Right lung (tissue), 10 donors: ENCODE measurements at places on chromosomes 7 and 10. TPM values are rescaled to one million over a fixed set of nuclear protein-coding genes. Genes with fewer than 3 reads are reported as not detected.

DNA sequence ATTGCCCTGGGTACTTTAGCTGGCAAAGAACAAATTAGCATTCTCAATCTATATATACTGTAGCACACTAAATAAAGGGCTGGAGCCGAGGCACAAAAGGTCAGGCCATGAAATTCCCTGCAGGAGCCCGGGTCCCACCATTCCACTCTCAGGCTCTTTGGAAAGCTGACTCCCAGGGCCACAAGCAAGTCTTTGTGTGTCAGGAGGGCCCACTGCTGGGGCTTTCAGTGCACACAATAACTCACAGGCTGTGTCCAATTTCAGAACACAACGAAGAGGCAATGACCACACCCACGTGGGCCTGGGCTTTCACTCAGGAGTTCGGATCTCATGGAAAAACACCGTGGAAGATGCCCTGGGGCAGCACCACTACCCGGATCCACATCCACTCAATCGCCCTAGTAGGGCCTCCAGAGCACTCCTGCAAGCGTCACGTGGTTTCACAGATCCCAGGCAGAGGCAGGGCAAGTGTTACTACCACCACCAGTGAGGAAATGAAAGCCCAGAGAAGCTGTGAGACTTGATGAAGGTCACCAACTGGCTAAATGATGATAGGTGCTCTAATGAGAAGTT, 60.3 kb downstream of the COBL start:
- no peak for DNase-seq

GRCh38 chr10:123154711-123155505, 706 bp downstream of the BUB3 start:
- no peak for DNase-seq

The LRRD1 gene
- polyA plus RNA-seq = 0.39 TPM

DNA sequence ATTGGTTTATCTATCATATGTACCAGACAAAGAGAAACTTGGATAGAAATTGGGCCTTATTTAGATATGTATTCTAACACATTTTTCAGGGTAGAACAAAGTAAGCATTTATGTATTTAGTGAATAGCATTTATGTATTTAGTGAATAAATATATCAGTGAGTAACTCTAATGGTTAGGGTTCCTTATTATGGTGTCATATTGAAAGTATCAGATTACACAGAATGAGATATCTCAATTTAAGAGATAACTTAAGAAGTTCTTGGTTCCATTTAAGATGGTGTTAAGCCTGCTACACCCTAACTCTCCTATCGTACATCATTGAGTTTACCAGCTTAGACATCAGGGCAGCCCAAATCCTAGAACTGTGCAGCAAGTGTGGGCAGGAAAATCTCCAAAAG, 35.9 kb upstream of the DMTF1 start:
- DNase-seq = no peak

The NPFFR1 gene
- 0.28 TPM for polyA plus RNA-seq

DNA sequence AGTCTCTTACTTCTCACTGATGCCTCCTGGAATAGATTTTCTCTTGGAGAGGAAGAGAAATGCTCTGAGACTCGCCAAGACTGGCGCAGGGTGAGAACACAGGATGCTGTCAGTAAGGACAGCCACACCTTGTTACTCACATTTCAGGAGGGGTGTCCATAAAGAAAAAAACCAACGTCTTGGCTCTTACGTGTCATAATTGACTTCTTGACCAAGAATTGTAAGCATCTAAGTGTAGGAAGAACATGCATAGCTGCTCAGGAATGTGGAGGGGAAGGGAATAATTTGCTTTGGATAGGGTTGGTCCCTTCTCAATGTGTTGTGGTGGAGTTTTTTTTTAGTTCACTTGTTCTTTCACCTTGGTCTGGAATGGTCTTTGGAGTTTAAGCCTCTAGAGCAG, 43.8 kb upstream of the ZNF438 start:
- DNase-seq = peak; percentile 20

DNA sequence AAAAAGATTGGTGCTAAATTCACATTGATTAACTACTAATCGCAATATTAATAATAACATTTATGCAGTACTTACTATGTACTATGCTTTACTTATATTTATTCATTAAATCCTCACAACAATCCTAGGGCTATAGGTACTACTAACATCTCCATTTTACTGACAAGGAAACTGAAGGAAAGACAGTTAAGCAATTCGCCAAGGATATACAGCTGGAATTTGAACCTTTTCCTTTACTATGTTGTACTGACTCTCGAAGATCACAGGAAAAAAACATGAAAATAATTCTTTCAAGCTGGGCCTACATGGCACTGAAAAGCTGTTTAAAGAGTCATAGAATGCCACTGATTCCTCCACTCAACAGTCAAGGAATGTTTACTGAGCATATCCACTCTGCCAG, 185.4 kb downstream of the IPMK start:
- no peak for DNase-seq

The MYL10 gene
- polyA plus RNA-seq = 0.30 TPM

- no peak for DNase-seq
These were observed 9.7 kb upstream of the CHST12 start for GRCh38 chr7:2393706-2394105.
